Stimulated activated naive CD8-positive, alpha-beta T cell treated with anti-CD3 and anti-CD28 coated beads, Interleukin-15, Interleukin-2, amounts not matched to agents 100 U/mL and 50 U/mL, for 24 hours (primary cell): ENCODE measurements at places on chromosomes 1 and 21.

DNA sequence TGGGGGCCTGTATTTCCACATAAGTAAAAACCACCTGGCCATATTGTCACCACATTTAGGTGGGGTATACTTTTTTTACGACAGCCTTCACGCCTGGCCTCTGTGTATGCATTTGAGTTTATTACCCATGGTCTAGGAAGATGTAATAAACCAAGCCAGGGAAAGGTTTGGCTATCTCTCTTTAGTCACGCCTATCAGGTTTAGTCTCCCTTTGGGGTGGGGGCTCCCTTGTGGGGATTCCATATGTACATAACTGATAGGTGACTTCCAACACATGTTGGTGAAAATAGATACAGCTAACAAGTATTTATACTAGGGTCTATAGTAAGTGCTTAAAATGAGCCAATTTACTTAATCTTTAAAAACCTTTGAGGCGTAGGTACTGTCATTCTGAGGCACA lies 4.2 kb downstream of the YBX1 start:
- DNase-seq = no peak

DNA sequence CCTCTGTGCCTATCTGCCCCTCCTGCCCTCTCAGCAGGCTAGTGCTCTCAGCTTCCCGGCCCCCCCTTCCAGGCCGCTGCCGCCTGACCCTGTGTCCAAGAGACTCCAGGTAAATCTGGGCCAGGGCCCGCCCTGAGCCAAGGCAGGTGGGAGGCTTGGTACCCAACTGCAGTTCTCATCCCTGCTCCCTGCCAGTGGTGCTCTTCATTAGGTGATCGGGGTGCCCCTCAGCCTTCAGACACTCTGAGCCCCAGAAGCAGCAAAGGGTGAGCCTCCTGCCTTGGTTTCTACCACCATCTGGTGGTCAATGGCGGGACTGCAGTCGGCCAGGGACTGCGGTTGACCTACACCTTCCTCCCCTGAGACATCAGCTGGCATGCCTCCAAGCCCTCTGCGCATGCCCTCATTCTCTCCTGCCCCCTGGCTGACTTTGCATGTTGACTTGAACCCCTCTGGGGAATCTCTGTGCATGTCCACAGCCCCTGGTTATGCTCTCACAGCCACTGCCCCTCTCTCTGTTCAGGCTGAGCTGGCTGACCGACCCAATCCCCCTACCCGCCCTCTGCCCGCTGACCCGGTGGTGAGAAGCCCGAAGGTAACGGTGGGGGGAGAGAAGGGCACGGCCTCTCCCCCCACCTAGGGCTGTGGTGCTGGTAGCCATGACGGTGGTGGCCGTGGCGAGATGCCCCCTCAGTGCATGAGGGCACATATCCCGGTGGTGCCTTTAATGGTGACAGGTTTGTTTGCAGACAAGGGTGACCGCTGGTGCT lies 2.0 kb upstream of the EFNA4 start:
- peak; percentile 99 for DNase-seq

DNA sequence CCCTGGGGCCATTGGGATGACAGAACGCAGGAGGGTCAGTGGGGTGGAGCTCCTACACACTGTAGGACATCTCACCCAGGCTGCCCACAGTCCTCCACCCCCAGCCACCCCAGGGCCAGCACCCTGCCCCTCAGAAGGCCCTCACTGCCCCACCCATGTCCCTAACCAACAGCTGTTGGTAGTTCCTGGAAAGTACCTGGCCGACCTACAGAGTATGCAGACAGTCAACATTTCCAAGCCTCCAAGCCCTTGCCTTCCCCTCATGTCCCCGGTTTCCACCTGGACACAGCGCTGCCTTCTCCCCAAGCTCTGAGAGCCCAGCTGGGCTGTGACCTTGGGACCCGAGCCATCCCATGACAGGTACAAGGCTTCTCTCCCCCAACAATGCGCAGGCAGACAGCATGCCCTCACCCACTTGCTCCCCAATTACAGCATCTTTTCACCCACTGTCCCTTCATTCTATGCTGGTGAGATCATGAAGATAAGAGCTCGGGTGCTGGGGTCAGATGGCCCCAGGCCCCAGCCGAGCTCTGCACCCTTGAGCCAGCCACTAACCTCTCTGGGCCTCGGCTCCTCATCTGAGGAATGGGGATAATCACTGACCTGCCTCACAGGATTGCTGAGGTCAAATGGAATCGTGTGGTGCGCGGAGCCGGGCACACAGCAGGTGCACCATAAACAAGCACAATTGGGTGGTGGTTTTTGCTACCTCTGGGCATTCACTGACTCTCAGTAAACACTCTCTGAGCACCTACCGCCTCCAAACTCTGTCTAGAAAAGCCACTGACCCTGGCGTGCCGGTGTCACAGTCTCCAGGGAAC lies 11.2 kb downstream of the LAPTM5 start:
- DNase-seq = no peak

GRCh38 chr21:39029086-39029755 lies 154.0 kb downstream of the PSMG1 start:
- DNase-seq = no peak

DNA sequence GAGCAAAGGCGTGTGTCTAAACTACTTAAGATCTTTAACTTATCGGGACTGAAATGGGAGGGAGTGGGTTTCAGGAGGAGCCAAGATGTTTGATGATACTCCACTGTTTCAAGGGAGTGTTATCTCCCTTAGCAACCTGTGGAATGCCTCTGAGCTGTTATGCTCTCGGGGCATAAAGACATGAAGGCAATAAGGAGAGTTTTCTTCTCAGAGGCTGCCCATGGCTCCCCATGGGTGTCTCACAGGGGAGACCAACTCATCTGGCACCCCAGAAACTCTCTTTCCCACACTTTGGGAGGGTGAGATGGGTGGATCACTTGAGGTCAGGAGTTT lies 130.0 kb downstream of the LIPI start:
- DNase-seq = no peak
